ENCODE measurements at places on chromosomes 3 and 15. TPM values are rescaled to one million over a fixed set of nuclear protein-coding genes. Genes with fewer than 3 reads are reported as not detected.
A peak's percentile ranks its signal among the peaks of the same experiment; 100 is the strongest.

GRCh38 chr3:134312072-134312872 lies 61.6 kb upstream of the RYK start:
- peaks cover 63% of the 10 kb centered on the region for H3K4me1 ChIP-seq
- peak; percentile 27 for DNase-seq
- H3K27me3 ChIP-seq: no peaks in the 10 kb centered on the region
- no peak overlapping the region for H3K27ac ChIP-seq

DNA sequence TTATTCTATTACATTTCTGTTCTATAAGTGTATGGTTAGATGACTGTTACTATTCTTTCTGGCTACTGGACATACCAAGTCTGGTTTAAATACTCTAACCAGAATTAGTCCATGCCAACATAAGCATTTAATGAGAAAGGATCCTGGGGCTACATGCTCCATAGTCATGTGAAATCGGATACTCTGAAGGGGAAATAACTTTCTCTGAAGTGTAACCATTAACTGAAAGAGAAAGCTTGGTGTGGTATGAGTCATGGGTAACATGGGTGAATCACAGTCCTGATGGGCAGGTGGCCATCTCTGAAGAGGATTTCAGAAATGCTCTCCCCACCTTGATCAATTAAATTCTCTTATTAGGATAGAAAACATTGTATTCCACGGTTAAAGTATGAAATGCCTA lies 69.4 kb downstream of the FHIT start:
- H3K4me3 ChIP-seq: no peak overlapping the region
- peaks cover 21% of the 10 kb centered on the region for H3K4me1 ChIP-seq
- no peak overlapping the region for H3K27ac ChIP-seq

GRCh38 chr3:106193876-106194275 lies 325.1 kb upstream of the CBLB start:
- no peaks in the 10 kb centered on the region for H3K36me3 ChIP-seq
- H3K27ac ChIP-seq: no peak overlapping the region
- H3K4me1 ChIP-seq: no peaks in the 10 kb centered on the region
- DNase-seq: no peak

DNA sequence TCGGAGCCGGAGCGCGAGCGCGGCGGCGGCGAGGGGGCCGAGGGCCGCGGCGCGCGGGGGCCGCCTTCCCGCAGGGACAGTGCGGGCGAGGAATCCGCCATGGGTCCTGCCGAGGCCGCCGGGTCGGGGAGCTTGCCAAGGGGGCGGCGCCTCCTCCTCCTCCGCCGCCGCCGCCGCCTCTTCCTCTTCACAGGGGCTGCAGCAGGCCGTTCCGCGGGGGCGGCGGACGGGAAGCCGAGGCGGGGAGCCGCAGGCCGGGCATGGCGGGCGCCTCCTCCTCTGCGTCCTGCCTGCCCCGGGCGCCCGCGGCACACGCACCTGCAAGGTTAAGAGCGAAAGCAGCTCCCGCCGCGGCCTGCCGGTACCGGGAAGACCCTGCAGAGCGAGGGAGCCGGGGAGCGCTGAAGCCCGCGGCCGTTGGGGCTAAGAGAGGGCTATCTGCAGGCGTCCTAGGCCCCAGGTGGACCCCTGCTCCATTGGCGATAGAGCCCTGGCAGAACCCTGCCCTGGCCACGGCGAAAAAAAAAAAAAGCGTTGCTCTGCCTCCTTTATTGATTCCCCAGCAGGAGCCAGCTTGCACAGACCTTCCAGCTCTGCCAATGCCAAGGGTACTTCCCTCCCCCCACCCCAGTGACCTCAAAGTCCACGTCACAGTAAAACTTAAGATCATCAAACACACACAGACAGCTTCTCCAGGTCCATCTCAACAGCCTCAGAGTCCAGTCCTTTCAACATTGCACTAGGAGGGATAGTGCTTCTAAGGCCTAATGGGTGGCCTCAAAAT lies at the start of gene LYSMD2:
TSS of gene LYSMD2 (minus strand) at position 134 of the 784 bp plus-strand sequence. CDS start at position 101, 33 bp downstream.
- H3K36me3 ChIP-seq: no peaks in the 10 kb centered on the region
- peak within 1 kb of the TSS; percentile 66 for H3K4me3 ChIP-seq
- DNase-seq: peak; percentile 43

DNA sequence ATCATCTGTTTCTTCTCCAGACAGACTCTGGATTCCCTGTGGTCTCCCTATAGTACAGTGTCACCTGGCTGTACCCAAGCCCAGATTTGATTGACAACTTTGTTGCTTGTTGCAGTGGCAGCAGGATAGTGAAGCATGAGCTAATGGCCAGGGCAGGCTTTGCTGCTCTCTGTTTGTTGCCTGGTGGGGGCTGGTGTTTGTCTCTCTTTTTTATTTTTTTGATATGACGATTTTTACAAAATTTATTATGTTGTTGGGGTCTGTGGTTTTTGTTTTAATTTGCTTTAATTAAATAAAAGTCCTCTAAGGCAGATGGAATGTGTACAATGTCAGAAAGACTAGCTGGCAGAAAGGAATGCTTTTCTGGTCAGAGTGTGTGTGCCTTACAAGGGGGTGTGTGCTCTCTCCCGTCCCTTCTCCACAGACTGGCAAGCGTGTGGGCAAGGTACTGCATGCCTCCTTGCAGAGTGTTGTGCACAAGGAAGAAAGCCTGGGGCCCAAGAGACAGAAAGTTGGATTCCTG lies 15.2 kb upstream of the CLEC3B start:
- no peaks in the 10 kb centered on the region for H3K4me1 ChIP-seq
- H3K4me3 ChIP-seq: no peak overlapping the region
- H3K27me3 ChIP-seq: no peaks in the 10 kb centered on the region
- no peak overlapping the region for H3K27ac ChIP-seq

GNB5 gene
- 54.7 TPM for total RNA-seq

C3orf49 gene
- total RNA-seq: not detected

DNA sequence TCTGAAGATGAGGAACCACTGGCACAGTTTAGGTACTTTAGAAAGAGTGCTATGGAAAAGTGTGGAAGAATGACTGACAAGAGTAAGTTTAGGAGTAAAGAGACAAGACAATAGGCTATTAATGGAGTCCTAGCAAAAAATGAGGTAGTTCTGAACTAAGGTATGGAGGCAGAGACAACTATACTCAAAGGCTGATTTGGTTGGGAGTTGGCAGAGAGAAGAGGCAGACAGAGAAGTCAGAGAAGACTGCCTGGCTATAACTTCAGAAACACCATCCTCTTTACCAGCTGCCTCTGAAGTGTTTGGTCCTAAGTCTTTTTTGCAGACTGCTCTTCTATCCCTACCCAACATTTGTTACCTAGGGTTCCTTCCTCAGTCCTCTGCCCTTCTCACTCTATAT lies 19.2 kb downstream of the DYNC1LI1 start:
- no peaks in the 10 kb centered on the region for H3K27me3 ChIP-seq
- H3K4me1 ChIP-seq: no peaks in the 10 kb centered on the region
- no peak overlapping the region for H3K4me3 ChIP-seq
- no peak overlapping the region for H3K27ac ChIP-seq
- no peak for DNase-seq
- no peaks in the 10 kb centered on the region for H3K36me3 ChIP-seq

All from PC-3 (cell line).